CD4-positive, alpha-beta T cell treated with Interleukin-15 for 4 hours (primary cell): ENCODE measurements at places on chromosomes 6 and 20.
A peak's percentile ranks its signal among the peaks of the same experiment; 100 is the strongest.

GRCh38 chr6:56655996-56656395 lies 13.3 kb upstream of the DST start:
- no peak for DNase-seq

- DNase-seq: peak; percentile 69
Measured at GRCh38 chr6:31558631-31559500, 11.5 kb downstream of the NFKBIL1 start.

- DNase-seq: no peak
Measured at GRCh38 chr20:4459081-4459480, 262.6 kb upstream of the PRND start.

DNA sequence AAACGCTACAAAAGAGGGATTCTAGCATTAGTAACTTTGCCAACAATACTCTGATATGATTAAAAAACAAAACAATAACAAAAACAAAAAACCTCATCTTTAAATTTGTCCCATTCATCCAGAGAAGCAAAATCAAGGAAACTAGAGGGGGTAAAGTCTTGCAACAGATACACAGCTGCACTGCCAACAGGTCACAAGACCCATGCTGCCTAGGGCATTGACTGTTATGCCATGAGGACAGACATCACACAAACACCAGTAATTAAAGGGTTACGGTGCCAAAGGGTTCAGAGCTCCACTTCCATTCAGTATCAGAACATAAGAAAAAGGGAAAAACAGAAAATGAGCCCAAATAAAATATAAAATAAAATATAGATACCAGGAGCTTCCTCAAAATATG lies 1.6 kb downstream of the TBC1D20 start:
- no peak for DNase-seq

- DNase-seq: no peak
Measured at GRCh38 chr20:38834868-38835267, 29.4 kb downstream of the PPP1R16B start.

DNA sequence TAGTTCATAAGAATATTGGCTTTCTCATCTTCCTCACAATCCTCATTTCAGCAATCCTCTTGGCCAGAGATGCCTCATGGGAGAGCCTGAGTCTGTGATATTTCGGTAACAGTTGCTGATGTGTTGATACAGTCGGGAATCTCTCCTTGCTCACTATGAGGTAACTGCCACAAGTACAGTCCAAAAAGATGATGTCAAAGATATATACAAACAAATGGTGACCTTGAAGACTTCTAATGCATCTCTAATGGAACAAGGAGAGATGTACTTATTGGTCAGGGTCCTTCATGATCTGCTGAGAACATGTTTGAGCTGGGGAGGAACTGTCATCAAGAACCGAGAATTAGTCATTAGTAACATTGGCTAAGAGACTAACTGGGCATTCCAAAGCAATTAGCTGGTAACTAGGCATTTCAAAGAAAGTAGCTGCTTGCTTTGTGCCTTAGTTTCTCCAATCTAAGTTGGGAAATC lies 56.1 kb downstream of the FILIP1 start:
- no peak for DNase-seq

DNA sequence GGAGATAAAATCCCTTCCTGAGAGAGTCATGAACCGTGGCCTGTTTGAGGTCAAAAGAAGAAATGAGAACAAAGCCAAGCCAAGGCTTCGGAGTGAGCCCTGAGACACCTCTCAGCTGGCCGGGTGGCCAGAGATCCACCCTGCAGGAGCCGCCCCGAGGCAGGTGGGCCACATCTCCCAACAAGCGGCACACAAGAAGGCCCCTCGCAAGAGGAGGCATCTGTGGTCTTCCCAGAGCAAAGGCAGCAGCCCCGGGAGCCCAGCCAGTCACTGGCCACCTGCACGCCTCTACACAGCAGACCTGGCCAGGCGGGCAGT lies 30.9 kb upstream of the AFDN start:
- no peak for DNase-seq

- DNase-seq: no peak
Measured at GRCh38 chr20:15882553-15882952, 690.7 kb downstream of the KIF16B start.

DNA sequence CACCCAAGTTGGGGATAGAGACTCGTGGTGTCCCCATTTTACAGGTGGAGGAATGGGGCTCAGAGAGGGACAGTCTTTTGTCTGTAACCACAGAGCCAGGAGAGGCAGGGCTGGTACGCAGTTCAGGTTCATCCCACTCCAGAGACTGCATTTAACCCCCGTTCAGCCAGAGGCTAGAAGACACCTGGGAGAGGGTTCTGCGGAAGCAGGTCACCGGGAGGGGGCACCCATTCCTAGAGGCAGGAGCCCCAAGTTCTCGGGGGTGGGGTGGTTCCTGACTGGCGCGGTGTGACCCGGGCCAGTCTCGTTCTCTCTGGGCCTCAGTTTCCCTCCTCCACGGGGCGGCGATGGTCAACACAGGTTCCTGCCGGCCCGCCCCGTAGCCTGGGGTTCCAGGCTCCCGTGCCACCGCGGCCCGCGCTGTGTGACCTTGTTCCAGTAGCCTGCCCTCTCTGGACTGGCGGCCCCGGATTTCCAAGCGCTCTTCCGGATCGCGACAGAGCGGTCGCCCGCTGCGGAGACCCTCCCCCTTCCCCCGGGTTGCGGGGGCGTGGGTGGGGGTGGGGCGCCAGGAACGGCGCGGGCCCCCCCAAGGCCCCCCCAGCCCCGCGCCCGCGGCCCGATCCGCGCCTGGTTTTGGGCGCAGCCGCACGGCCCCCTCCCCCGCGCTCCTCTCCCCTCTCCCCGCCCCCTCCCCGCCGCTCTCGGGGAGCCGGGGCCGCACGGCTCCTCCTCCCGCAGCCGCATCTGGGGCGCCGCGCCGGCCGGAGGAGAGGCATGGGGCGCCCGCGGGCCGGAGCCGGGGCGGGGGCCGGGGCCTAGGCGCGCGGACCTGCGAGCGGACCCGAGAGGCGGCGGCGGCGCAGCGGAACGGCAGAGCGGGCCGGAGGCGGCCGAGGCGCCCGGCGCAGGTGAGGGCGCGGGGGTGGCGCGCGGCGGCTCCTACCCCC lies at the start of gene DLGAP4:
Gene DLGAP4, plus strand, starts transcription at position 738 of the 950 bp plus-strand sequence. CDS start 125,379 bp downstream, outside the sequence.
- no peak for DNase-seq

GRCh38 chr20:44990425-44990824 lies 24.1 kb downstream of the STK4 start:
- peak; percentile 28 for DNase-seq

DNA sequence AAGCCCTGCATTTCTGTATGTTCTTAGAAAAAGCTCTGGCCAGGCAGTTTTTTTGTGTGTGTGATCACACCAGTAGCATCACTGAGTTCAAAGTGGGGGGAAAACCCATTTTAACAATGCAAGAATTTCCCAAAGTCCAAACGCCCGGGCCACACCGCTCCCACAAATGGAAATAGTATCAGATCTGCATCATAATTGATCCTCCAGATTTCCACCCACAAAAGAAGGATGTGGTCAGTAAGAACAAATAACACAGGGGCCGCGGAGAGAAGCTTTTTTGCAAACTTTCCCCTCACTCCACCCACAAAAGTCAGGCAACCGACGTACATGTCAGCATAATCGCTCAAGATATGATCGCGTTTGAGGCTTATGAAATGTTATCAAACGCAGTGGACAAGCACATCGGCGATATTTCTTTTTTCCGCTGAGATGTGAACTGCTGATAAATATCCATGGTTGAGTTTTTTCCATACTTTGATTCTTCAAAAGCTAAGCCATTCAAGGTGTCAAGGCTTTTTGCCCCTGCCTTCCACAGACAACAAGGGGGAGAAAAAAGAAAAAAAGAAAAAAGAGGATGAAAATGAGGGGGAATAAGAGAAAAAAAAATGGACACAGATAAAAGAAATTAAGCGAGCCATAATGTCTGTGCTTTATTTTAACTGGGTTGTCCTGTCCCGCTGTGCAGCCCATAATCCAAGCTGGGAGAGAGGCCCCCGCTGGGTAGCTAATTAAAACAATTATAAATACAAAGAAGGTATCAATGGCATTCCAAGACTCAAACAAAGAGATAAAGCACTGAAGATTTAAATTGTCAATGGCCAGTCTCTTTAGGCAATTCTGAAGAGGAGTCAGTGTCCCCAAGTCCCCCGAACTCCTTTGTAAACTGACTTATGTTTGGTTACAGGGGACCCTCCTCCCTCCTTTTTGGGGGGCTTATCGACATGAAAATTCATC lies 143.5 kb downstream of the ZFP64 start:
- peak; percentile 16 for DNase-seq

DNA sequence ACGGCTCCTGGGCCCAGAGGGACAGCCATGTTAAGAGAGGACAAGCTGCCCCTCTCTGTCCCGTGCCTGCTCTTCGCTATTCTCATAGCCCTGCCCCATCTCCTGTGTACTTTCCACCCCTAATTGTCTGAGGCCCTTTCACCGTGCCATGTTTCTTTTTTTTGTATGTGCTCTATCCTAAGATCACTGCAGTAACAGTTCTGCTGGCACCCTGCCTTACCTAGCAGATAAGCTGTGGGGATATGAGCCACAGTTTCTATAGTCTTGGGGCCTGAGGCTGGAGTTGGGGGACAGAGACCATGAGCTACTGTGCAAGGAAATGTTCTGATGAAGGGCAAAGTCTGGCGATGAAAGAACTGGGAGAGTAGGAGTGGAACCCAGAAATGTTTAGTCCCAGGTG lies 269.5 kb upstream of the CITED2 start:
- DNase-seq: no peak

GRCh38 chr20:35257175-35257909 lies 20.6 kb downstream of the MMP24OS start:
- DNase-seq: no peak

- DNase-seq: no peak
Measured at GRCh38 chr6:110645685-110646418, 169.4 kb downstream of the CDK19 start.

GRCh38 chr6:159969204-159969912 lies 476 bp downstream of the IGF2R start:
- no peak for DNase-seq

GRCh38 chr6:133262804-133263203 lies 21.6 kb downstream of the EYA4 start:
- DNase-seq: no peak

DNA sequence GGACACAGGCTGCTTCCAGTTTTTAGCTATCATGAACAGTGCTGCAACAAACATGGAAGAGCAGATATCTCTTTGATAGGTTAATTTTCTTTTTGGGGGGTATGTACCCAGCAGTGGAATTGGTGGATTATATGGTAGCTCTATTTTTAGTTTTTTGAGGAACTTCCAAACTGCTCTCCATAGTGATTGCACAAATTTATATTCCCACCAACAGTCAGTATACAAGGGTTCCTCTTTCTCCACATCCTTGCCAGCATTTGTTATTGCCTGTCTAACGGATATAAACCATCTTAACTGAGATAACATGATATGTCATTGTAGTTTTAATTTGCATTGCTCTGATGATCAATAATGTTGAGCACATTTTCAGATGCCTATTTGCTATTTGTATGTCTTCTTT lies 237.6 kb downstream of the MMUT start:
- DNase-seq: no peak

DNA sequence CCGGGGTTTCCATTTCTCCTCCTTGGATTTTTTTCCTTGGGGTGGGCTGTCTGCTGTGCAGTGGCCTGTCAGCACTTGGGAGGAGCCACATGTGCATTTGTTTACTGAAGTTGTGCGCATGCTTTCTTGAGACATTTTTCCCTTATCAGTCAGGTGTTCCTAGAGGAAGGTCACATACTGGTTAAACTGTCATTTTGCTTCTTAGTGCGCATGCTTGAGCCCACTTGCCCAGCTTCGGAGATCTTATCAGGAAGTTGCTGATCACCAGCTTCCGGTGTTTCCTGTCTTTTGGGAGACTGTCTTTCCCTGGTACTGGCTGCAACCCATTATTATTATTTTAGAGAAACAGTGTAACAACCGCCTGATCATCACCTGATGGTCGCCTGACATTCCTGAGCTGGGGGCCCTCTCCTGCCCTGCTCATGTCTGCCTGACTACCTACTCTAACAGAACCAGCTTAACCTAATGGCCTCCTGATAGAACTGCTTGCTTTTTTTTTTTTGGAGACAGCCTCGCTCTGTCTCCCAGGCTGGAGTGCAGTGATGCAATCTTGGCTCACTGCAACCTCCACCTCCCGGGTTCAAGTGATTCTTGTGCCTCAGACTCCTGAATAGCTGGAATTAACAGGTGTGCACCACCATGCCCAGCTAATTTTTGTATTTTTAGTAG lies 378 bp upstream of the ERVFRD-1 start:
- no peak for DNase-seq

DNA sequence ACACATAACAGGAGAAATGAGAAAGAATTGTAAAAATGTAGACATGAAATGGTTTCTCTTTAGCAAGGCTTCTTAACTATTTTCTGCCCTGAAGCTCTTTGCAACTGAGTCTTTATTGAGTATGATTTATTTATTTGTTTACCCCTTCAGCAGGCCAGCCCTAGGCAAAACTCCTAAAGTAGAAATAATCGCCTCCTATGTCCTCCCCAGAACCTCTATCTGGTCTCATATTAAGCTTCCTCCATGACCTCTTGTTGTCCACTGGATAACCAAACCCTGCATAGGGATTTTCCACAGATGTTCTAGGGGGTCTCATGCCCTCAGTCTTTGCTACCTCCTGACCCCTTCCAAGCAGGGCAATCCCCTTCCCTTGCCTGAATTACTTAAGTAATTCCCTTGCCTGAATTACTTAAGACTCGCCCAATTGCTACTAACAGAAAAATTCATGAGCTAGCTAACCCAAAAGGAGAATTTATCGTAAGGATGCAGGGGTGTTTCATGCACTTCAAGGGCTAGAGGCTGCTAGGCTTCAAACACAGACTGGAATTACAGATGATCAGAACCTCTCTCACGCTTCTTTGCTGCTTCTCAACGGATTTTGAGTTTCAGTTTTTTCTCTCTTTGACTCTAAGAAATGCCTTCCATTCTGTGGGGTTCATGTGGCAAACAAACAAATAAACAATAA lies 425.9 kb upstream of the RNF217 start:
- no peak for DNase-seq

GRCh38 chr6:24497254-24497970 lies 2.6 kb downstream of the ALDH5A1 start:
- DNase-seq: no peak

DNA sequence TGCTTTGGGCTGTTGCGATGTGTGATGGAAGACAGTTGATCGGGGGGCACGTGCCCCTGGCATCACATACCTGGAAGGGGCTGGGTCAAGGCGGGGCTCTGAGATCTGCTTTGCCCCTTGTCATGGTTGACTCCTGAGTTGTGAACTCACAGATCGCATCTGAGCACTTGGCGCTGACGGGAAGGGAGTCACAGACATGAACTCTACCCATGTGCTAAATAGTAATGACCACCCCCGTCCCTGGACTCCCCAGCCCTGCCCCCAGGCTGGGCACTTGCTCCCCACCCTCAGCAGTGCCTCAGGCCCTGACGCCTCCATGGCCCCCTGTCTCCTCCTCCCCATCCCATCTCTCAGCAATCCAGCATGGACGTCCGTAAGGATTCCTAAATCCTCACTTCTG lies 107.0 kb downstream of the SYNDIG1 start:
- DNase-seq: no peak
